ENCODE measurements at places on chromosomes 3 and 15. TPM values are rescaled to one million over a fixed set of nuclear protein-coding genes. Genes with fewer than 3 reads are reported as not detected.

Gene GRAMD2A
- total RNA-seq = not detected

Gene PRSS50
- total RNA-seq = not detected

Gene GOLGA8O
- total RNA-seq = not detected

DNA sequence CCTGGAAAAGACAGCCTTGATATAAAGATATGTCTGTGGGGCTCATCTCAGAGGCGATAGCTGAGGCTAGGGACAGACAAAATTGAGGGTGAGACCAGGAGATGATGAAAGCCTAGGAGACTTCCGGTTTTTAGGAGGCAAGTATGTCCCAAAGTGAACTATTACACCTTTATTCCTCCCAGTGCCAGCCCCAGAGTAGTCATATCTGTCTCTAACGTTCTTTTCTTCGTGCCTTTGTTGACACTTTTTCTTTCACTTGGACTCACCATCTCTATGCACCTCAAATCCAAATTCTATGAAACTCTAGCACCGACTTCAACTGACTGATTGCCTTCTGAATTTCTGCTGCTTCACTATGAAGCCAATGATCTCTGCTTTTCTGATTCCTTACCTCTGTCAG lies 93.8 kb upstream of the RASGRP1 start:
- no peak for DNase-seq

- no peak for DNase-seq
These were observed 24.1 kb downstream of the CX3CR1 start for GRCh38 chr3:39255503-39256325.

Data from SJSA1 (cell line).